ENCODE measurements at places on chromosomes 3 and 15.

DNA sequence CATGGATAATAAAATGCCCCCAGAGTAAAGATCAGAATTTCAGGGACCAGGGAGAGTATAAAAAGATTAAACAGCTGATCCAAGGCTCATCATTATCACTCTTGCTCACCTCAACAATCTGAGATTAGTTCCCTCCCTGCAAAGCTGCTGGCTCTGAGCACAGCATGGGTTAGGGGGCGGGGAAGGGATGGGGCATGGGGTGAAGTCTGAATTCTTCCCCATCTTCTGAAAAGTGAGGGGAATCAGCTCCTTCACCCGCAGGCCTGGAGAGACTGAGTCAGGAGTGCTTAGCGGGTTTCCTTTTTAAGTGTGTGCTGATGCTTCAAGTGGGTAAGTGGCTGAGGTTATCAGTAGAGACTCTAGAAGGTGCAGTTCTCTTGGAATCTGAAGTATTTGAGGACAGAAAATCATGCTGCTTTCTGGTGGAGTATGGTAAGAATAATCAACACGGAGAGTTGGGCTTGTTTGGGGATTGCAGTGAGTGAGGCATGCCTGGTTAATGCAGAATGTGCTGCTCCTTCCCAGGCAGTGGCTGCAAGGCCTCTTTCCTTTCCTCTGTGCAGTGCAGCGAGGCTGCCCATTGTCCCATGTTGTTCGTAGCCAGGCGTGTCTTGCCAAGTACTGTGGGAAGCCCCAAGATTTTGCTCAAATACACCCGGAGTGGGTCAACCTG lies 59.2 kb upstream of the TRAK1 start:
- DNase-seq = no peak

- no peak for DNase-seq
These were observed 126.7 kb upstream of the GMNC start for GRCh38 chr3:190989218-190989617.

GRCh38 chr3:167609156-167609555 lies 44.6 kb downstream of the WDR49 start:
- DNase-seq = no peak

- no peak for DNase-seq
These were observed 103.7 kb downstream of the P3H2 start for GRCh38 chr3:190016966-190017365.

GRCh38 chr3:14899993-14900618 lies 47.3 kb upstream of the NR2C2 start:
- no peak for DNase-seq

DNA sequence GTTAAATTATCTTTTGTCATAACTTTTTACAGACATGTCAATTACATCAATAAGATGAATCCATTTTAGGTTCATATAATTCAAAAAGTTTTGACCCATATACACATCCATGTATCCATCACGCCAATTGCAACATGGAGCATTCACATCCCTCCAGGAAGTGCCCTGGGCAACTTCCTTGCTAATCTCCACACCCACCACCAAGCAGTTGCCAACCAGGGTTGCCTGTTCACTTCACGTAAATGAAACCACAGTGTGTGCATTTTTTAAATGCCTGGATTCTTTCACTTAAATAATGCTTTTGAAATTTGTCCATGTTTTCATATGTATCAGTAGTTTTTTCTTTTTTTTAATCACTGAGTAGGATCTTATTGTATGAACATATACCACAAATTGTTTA lies 40.7 kb upstream of the LYZL4 start:
- DNase-seq = no peak

DNA sequence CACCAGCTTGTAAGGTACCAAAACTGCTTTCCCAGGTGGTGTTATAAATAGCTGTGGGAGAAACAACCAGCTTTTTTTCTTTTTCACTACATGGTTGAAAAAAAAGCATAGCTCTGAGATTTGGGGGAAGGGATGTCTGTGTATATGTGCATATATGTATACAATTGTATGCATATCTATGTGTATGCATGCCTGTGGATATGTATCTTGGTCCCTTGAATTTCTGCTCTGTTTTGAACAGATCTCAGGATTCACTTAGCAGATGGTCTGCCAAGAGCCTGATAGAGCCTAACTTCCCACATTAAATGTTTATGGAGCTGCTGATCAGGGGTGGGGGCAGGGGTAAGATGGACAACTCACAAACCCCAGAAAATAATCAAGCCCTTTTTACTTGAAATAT lies 39.0 kb upstream of the CPNE4 start:
- DNase-seq = no peak

DNA sequence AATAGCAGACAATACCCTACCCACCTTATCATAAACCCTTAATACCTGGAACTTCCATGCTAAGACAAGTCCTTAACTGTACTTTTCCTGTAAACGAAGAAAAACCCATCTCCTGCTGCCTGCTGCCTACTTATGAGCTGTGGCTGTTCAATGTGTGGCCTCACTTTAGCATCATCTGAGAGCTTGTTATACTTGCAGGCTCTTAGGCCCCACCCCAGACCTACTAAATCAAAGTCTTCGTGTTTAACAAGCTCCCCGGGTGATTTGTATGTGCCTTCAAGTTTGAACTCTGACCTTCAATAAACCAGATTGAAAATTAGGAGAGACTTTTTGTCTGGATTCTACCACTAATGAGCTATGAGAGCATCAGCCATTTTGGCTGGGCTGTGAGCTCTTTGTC lies 29.3 kb downstream of the TMEM41A start:
- DNase-seq = no peak

DNA sequence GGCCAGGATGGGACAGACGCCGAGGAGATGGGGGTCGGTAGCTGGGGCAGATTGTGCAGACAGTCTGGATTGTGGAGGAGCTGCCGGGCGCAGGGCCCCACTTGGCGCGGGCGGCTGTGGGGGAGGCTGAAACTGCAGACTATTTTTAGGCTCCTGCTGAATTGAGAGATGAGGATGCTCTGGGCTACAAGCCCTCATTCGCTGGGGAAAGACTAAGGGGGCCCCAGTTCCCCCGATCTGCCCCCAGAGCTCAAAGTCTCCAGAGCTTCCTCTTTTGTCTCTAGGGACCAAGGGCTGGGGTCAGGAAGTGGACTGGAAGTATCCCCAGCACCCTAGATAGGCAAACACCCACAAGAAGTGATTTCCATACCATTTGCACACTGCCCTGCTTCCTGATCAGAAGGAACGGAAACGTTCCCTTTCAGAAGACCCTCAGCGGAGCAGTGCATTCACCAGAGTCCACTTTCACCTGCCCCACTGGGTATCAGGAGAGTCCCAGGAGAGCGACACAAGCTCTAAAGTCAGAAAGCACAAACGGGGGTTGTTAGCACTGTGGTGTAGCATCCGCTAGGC lies 29.7 kb downstream of the SEMA7A start:
- DNase-seq = no peak

GRCh38 chr15:57496946-57497869 lies 94.5 kb upstream of the MYZAP start:
- DNase-seq = no peak

DNA sequence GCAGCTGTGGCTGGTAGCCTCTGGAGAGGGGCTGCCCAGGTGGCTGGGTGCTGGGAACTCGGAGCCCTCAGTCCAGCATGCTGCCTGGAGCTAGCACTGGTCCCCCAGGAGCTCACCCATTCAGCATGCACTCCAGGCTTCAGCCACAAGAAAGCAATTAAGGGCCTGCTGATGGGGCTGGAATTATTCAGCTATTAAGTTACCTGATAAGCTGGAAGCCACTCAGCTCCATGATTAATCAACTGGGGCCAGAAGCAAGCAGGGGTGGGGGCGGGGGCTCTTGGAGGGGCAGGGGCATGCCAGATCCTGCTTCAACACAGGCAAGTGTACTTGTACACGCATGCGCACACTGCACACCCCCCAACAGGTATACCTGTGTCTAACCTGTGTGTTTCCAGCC lies 22.1 kb upstream of the TMEM115 start:
- DNase-seq = no peak

DNA sequence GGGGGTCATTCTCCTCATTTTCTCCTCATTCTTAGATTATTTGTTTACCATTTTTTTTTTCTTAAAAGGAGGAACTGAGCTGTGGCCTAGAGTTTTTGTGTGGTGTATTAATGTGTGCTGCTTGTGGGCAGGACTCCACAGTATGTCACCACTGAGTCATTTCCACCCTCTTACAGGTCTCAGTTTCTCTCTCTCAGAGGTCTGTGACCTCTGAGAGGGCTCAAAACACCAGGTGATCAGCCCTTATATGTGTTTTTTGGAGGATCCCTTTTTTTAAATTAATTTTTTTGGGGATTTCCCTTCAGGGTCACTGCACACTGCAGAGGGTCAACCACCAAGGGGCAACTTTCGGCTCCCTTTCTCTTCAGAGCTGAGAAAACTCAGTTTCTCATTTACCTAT lies 166.4 kb downstream of the SUCNR1 start:
- DNase-seq = no peak

GRCh38 chr15:67125589-67126502 lies 60.4 kb downstream of the SMAD3 start:
- no peak for DNase-seq

GRCh38 chr3:24519368-24520100 lies 24.9 kb upstream of the THRB start:
- DNase-seq = no peak

- no peak for DNase-seq
These were observed 29.4 kb upstream of the EIF4A2 start for GRCh38 chr3:186754006-186754405.

- no peak for DNase-seq
These were observed 78.6 kb downstream of the MYLK start for GRCh38 chr3:123805504-123805903.

GRCh38 chr3:71520161-71521020 lies 63.1 kb downstream of the FOXP1 start:
- DNase-seq = no peak

- no peak for DNase-seq
These were observed 11.7 kb downstream of the EDEM1 start for GRCh38 chr3:5198986-5199731.

DNA sequence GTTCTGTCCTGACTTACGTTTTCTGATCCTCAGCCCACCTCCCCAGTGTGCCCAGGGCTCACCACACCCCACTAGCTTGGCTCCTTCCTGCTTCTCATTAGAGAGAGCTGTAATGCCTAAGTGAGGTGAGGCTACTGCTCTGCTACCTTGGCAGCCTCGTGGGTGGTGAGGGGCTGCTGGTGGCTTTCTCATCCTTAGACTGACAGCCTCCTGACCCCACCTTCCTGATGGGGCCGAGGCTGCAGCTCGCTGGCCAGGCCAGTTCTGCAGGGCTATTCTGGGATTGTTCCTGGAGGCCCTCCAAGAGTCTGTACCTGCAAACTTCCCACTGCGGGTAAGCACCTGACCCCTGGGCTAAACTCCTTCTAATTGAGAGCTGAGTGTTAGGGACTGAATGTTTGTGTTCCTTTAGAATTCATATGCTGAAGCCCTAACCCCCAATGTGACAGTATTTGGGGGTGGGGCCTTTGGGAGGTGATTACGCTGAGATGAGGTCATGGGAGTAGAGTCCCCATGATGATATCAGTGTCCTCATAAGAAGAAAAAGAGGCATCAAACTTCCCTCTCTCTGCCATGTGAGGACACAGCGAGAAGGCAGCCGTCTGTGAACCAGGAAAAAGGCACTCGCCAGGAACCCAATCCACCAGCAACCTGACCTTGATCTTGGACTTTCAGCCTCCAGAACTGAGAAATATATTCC lies 38.1 kb upstream of the IQSEC1 start:
- DNase-seq = no peak

DNA sequence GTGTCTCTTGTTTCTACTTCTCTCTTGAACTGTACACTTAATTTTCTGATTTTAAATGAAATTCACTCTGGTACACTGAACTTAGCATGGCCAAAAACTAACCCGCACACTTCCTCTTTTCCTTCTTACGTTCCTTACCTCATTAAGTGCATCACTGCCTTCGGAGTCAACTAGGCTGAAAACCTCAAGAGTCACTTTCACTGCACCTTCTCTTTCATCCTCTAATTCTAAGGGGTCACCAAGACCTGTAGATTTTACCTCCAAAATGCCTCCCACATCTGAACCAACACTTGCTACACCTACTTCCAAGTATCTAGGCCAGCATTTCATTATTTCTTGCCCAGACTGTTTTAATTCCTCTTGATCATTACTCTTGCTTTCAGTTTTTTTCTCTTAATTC lies 6.6 kb downstream of the CBLB start:
- DNase-seq = no peak

DNA sequence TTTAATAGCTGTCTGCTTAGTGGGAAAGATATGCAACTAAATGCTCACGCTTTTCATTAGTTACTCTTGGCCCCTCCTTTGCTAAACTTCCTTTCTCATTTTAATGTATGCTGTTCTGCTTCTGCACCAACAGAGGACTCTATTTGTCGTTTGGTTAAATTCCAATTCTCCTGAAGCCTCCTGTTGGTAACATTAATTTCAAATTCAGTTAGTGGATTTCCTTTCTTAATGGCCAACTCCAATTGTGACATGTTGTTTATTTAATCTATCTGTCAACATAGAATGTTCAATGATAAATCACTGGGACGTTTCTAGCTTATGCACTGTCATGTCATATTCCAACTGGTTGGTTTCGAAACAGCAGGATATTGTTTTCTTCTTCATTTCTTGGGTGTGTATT lies 467.4 kb upstream of the BCHE start:
- DNase-seq = no peak

DNA sequence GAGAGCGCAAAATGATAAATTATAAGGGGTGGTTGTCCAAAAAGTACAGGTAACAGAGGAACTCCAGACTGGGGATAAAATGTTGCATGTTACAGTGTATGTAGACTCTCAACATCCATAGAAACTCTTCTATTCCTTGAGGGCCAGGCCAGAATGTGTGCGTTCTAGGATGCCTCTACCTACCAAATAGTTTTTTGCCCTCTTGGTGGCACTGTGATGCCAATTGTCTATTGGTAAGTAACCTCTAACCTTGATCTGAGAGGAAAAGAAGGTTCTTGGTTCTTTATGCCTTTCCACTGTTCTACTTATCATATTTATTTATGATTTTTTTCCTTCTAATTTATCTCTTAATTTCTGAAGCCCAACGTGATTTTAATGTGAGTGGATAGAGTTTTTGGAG lies 424.6 kb downstream of the GRM7 start:
- DNase-seq = no peak

DNA sequence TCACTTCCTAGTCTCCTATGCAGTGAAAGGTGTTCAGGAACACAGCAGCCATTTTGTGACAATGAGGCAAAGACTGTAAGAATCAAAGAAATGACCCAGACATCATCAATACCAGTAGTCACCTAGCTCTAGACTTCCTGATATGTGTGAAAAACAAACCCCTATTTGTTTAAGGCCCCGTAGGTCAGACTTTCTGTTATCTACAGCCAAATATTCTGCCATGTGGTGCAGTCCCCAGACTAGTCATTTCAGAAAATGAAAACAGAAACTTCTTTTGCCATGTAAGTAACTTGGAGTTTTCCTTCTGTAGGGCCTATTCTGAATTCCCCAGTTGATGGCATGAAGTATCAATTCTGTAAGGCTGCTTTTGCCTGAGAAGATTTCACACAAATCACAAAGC lies 181.7 kb upstream of the SNTN start:
- DNase-seq = no peak

- DNase-seq = no peak
These were observed 35.4 kb upstream of the SFMBT1 start for GRCh38 chr3:53081318-53081717.
